ENCODE measurements at places on chromosomes 13 and 19.
A peak's percentile ranks its signal among the peaks of the same experiment; 100 is the strongest.

GRCh38 chr13:38954844-38955243, 35.8 kb downstream of the STOML3 start:
- H3K4me3 ChIP-seq, result no peak overlapping the region
- H3K27ac ChIP-seq, result no peak overlapping the region
- no peaks in the 10 kb centered on the region for H3K4me1 ChIP-seq
- DNase-seq, result no peak
- 0 out of 2 replicates have a peak, but pooled peaks cover 7% of the 10 kb centered on the region for H3K27me3 ChIP-seq

GRCh38 chr19:47124937-47125668, 5.5 kb upstream of the SAE1 start:
- no peak overlapping the region for H3K4me3 ChIP-seq
- H3K4me1 ChIP-seq, result peaks cover 40% of the 10 kb centered on the region
- no peaks in the 10 kb centered on the region for H3K27me3 ChIP-seq
- no peaks in the 10 kb centered on the region for H3K36me3 ChIP-seq

DNA sequence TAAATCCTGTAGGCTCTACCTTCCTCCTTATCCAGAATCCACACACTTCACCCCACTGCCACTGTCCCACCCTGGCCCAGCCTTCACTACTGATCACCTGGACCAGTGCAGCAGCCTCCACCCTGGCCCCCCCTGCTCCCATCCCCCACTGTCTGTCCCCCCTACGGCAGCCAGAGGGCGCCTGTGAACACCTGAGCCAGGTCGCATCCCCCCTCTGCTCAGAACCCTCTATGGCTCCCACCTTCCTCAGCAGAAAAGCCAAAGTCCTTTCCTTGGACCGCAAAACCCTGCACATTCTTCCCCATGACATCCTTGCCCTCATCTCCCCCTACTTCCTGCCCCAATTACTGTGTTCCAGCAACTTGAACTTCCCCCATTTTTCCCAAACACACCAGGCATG, 20.6 kb downstream of the ELAVL3 start:
- no peaks in the 10 kb centered on the region for H3K4me1 ChIP-seq
- no peak overlapping the region for H3K27ac ChIP-seq
- H3K36me3 ChIP-seq, result no peaks in the 10 kb centered on the region
- no peak overlapping the region for H3K4me3 ChIP-seq
- no peaks in the 10 kb centered on the region for H3K27me3 ChIP-seq

- no peaks in the 10 kb centered on the region for H3K27me3 ChIP-seq
- no peak for DNase-seq
- H3K4me1 ChIP-seq, result no peaks in the 10 kb centered on the region
- H3K4me3 ChIP-seq, result no peak overlapping the region
Measured at GRCh38 chr13:29810145-29810742, 40.2 kb downstream of the UBL3 start.

GRCh38 chr19:14473073-14473977, 1.8 kb downstream of the PTGER1 start:
- H3K4me3 ChIP-seq, result no peak overlapping the region
- DNase-seq, result no peak
- no peak overlapping the region for H3K27ac ChIP-seq
- peaks cover 39% of the 10 kb centered on the region for H3K4me1 ChIP-seq
- H3K27me3 ChIP-seq, result no peaks in the 10 kb centered on the region
- H3K36me3 ChIP-seq, result peaks cover 3% of the 10 kb centered on the region

GRCh38 chr13:43991773-43992201, 112.1 kb downstream of the LACC1 start:
- H3K27me3 ChIP-seq, result no peaks in the 10 kb centered on the region
- DNase-seq, result no peak
- no peaks in the 10 kb centered on the region for H3K36me3 ChIP-seq
- no peak overlapping the region for H3K4me3 ChIP-seq

- H3K4me3 ChIP-seq, result no peak overlapping the region
- DNase-seq, result no peak
- no peaks in the 10 kb centered on the region for H3K4me1 ChIP-seq
- H3K27me3 ChIP-seq, result no peaks in the 10 kb centered on the region
Measured at GRCh38 chr13:84050536-84050935, 168.3 kb upstream of the SLITRK1 start.

DNA sequence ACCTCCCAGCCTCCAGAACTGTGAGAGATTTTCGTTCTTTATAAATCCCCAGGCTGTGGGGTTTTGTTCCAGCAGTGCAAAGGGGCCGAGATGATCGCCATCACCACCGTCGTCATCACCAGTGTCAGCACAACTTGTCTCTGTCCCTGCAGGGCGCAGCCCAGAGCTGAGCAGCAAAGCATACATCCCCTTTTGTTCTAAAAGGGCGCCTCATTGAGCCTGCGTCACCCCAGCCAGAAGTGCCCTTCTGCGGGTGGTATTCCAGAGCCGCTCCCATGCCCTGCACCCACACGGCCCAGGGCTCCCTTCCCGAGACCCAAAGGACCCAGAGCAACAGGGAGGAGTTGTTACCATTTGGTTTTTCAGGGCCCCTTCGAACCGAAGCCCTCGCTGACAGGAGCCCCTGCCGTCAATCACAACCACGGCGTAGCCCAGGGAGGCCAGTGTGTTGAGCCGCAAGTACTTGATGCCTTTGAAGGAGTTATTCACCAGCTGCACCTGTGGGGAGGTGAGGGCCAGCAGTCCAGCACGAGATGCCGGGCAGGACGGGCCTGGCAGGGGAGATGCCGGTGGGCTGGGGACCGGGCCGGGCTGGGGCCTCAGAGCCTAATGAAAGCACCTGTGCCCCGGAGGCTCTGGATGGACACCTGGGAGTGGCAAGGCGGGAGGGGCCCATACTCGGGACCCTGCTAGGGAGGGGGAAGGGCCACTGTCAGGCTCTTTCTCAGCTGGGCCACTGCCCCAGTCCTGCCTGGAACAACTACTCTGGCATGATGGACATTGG, 14.4 kb upstream of the MYDGF start:
- H3K36me3 ChIP-seq, result peaks cover 19% of the 10 kb centered on the region
- no peak overlapping the region for H3K27ac ChIP-seq
- H3K4me3 ChIP-seq, result no peak overlapping the region
- no peak for DNase-seq
- no peaks in the 10 kb centered on the region for H3K4me1 ChIP-seq
- no peaks in the 10 kb centered on the region for H3K27me3 ChIP-seq

DNA sequence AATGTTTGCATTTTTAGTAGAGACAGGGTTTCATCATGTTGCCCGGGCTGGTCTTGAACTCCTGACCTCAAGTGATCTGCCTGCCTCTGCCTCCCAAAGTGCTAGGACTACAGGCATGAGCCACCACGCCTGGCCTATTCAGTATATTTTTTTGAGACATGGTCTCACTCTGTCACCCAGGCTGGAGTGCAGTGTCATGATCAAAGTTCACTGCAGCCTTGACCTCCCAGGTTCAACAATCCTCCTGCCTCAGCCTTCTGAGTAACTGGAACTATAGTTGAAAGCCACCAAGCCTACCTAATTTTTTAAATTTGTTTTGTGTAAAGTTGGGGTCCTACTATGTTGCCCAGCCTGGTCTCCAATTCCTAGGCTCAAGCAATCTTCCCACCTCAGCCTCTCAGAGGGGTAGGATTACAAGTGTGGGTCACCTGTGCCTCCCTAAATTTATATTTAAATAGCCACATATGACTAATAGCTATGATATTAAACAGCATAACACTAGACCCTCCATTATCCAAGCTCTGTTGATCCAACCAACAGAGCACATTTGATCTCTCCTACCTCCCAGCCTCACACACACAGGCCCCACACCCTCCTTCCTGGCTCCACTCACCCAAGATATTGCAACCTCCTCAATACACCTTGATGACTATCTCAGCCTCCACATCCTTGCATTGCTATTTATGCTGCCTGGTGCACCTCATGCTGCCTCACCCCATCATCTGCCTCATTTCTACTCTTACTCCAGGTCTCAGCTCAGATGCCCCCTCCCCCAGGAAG, 2.1 kb upstream of the CEACAM19 start:
- no peaks in the 10 kb centered on the region for H3K36me3 ChIP-seq
- DNase-seq, result no peak
- H3K4me1 ChIP-seq, result peaks cover 23% of the 10 kb centered on the region

DNA sequence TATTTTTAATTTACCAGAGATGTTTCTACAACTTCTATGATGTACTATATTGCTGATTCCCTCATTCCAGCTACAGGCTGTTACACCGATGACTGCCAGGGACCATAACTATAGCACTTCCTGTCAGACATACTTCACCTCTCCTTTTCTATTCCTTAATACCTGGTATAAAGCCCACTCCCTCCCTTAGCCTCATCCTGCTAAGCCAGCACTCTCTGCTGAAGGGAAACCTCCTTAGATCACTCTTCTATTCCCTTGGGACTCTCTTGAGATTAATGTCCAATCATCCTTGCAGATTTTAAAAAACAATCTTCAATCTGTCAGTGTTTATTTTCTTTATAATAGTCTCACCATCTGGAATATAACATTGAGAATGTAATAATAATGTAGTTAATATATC, 127.9 kb downstream of the DIAPH3 start:
- no peak for DNase-seq
- no peaks in the 10 kb centered on the region for H3K36me3 ChIP-seq
- H3K4me1 ChIP-seq, result no peaks in the 10 kb centered on the region
- no peak overlapping the region for H3K27ac ChIP-seq
- H3K4me3 ChIP-seq, result no peak overlapping the region
- no peaks in the 10 kb centered on the region for H3K27me3 ChIP-seq

DNA sequence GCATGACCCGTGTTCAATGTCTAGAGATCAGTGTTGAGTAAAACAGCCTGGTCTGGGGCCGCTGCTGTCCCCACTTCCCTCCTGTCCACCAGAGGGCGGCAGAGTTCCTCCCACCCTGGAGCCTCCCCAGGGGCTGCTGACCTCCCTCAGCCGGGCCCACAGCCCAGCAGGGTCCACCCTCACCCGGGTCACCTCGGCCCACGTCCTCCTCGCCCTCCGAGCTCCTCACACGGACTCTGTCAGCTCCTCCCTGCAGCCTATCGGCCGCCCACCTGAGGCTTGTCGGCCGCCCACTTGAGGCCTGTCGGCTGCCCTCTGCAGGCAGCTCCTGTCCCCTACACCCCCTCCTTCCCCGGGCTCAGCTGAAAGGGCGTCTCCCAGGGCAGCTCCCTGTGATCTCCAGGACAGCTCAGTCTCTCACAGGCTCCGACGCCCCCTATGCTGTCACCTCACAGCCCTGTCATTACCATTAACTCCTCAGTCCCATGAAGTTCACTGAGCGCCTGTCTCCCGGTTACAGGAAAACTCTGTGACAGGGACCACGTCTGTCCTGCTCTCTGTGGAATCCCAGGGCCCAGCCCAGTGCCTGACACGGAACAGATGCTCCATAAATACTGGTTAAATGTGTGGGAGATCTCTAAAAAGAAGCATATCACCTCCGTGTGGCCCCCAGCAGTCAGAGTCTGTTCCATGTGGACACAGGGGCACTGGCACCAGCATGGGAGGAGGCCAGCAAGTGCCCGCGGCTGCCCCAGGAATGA, 1.5 kb upstream of the CEACAM5 start:
- H3K27me3 ChIP-seq, result peaks cover 47% of the 10 kb centered on the region
- H3K36me3 ChIP-seq, result no peaks in the 10 kb centered on the region
- H3K4me1 ChIP-seq, result peaks cover 9% of the 10 kb centered on the region
- H3K27ac ChIP-seq, result no peak overlapping the region
- DNase-seq, result peak; percentile 69

DNA sequence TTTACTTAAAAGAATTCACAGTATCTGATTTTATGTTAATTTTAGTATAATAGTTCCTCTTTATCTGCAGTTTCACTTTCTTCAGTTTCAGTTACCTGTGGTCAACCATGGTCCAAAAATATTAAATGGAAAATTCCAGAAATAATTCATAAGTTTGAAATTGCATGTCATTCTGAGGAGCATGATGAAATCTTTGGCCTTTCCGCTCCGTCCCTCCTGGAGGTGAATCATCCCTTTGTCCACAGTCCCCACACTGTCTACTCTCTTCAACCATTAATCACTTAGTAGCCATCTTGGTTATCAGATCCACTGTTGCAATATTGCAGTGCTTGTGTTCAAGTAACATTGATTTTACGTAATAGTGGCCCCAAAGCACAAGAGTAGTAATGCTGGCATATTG, 26.9 kb downstream of the SLITRK6 start:
- no peak for DNase-seq
- no peaks in the 10 kb centered on the region for H3K4me1 ChIP-seq
- H3K36me3 ChIP-seq, result no peaks in the 10 kb centered on the region
- no peaks in the 10 kb centered on the region for H3K27me3 ChIP-seq

DNA sequence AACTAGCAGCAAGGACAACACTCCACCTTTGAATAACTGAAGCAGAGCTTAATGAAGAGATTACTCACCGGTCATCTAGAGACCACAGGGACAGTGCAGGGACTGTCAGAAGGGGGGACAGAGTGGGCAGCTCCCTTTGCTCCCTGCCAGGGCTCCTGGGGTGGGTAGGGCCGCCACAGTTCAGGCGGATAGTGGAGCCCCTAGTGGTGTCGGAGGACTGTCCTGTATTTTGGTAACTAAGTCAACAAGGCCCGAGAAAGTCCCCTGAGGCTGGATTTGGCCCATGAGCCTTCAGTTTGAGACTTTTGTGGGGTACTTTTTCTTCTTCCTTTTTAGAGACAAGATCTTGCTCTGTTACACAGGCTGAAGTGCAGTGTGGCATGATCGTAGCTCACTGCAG, 44.6 kb downstream of the GJA3 start:
- H3K36me3 ChIP-seq, result no peaks in the 10 kb centered on the region
- no peaks in the 10 kb centered on the region for H3K27me3 ChIP-seq
- no peak overlapping the region for H3K27ac ChIP-seq
- no peak overlapping the region for H3K4me3 ChIP-seq

GRCh38 chr13:67509018-67509417, 278.9 kb upstream of the PCDH9 start:
- no peak overlapping the region for H3K27ac ChIP-seq
- H3K27me3 ChIP-seq, result no peaks in the 10 kb centered on the region
- no peaks in the 10 kb centered on the region for H3K4me1 ChIP-seq
- no peaks in the 10 kb centered on the region for H3K36me3 ChIP-seq

DNA sequence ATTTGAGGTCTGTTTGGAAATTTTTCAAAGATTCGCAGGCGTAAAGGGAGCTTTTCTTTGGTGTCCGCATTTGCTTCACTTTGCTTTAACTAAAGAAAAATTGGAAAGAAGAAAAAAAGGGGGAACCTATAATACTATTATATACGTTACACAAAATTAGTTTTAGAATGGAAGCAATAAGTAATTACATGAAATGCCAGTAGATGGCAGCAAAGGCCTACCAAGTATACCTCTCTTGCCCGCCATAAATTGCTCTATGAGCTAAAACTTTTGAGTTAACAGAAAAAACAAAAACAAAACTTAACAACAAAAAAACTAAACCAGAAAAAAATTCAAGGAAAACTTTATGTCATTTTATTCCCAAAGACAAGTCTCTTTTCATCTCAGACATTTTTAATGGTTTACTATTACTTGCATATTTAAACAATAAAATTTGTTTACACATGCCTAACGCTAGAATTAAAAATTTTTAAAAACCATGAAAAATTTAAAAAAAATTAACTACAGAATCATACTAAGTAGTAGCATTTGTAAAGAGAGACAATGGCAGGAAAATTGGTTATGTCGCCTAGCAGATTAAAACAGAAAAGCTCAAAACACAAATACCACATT, 271.4 kb downstream of the NALCN start:
- no peak overlapping the region for H3K27ac ChIP-seq
- H3K4me3 ChIP-seq, result no peak overlapping the region
- H3K36me3 ChIP-seq, result no peaks in the 10 kb centered on the region

GRCh38 chr13:49993111-49993510, 3.7 kb upstream of the TRIM13 start:
- H3K4me1 ChIP-seq, result peaks cover 5% of the 10 kb centered on the region
- no peak for DNase-seq
- H3K27ac ChIP-seq, result no peak overlapping the region
- peaks cover 2% of the 10 kb centered on the region for H3K36me3 ChIP-seq
- H3K4me3 ChIP-seq, result no peak overlapping the region

GRCh38 chr19:18919900-18920214, 342 bp downstream of the DDX49 start:
- peak overlapping the region; percentile 41 for H3K27ac ChIP-seq
- no peak for DNase-seq
- peak overlapping the region; percentile 100 for H3K4me3 ChIP-seq
- H3K4me1 ChIP-seq, result peaks cover 16% of the 10 kb centered on the region

Data from HCT116 (cell line).